CD4-positive, alpha-beta T cell treated with Interferon alpha-2 for 1 hour (primary cell): ENCODE measurements at places on chromosomes 7 and 10.

DNA sequence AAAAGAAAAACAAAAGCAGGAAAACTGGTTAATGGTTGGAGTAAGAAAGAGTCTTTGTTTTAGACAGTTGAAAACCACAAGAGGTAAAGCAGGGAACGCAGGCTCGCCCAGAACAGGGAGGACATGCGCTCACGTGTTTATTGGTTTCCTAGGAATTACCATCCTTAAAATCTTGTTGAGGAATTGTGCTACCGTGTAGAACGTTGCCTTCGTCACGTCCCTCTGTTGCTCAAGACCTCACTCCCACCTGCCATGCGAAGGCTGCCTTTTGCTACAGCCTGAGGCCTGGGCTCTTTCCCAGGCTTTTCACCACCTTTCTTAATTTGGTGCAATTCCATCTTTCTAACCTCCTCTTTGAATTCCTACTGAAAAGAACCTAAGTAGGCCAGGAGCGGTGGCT is 61.6 kb upstream of the CAMK1D start:
- DNase-seq: no peak

DNA sequence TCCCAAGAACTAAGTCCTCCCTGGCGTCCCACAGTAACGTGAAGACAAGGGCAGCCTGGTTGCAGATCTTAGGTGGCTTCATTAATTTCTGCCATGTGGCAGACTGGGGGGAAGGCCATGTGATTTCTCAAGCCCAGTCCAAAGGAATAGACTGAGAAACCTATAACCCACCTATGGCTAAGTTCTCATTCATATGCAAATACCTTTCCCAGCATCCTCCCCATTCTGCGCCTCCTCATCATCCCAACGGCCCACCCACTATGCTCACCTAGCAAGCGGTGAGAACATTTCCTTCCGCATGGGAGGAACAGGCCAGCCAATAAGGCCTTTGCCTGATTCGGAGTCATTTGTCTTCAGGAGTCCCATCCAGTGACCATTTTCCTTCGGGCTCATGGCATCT is 8.2 kb upstream of the CLEC2L start:
- DNase-seq: no peak

DNA sequence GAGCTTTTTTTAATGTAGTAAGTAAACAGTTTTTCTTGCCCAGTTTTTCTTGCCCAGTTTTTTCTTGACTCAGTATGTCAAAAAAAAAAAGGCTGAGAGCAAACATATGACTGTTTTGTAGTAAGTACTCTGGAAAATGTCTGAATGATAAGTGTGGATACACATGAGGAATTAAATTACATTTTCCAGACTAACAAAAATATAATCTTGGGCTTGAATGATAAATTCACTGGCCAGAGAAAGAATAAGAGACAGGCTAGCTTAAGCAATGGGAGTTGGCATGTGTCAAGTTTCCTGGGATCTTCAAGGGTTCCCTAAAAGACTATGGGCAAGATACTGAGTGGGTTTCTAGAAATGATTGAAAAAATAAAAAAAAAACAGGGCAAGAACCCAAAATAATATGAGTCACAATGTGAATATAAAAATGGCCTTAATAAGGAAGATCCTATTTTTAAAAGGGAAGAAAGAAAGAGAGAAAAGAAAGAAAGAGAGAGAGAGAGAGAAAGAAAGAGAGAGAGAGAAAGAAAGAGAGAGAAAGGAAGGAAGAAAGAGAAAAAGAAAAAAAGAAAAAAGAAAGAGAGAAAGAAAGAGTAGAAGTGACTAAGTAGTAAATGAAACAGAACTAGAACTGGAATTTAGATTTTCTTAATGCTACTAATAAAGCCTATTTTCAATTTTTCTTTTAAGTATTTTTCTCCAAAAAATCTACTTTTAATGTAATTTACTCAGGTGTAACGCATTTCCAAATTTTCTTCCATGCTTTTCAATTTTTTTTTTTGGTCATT is 60.2 kb downstream of the TFPI2 start:
- no peak for DNase-seq

DNA sequence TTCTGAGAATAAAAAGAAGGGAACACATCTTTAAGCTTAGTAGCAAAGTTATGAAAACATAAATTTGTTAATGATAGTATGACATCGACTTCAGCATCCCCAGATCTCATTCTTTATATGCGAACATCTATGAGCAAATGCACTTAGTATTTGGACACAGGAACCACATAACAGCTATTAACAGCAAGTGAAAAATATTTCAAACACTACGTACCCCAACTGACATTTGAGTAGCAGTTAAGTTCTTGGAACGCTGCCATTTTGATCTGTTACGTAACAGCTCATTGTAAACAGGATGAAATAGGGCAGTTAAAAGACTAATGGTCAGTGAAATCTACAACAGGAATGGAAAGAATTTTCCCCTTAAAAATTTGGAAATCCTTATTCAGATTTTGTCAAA is 428.9 kb downstream of the TNS3 start:
- no peak for DNase-seq

DNA sequence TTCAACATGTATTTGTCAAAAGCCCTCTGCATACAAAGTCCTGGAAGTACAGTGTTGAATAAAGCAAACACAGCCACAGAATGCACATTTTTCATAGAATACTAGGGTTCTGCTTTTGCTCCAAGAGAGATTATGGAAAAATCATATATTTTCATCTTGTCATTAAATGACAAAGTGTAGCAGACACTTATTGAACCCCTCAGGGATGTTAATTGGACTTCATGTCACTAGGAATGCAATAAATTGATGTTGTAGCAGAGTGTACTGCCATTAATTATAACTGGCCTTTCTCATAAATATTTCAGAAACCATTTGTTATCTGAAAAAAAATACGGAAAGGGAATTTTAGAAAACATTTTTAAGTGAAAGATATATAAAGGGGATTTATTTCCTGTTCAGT is 64.5 kb upstream of the TAC1 start:
- no peak for DNase-seq

DNA sequence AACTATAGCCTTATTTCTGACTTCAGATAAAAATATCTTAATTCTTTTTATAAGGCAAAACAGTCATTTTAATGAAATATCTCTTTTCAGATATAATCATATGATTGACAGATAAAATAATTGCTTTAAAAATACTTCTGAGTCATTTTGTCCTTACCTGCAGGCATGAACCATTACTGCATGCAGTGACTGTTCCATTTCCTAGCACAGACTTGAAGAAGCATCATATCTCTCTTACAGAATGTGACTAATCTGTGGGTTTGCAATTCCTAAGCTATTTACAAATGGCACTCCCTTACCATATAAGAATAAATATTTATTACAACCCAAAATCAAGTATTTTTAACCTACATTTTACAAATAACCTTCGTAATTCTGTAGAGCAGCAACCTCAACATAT is 120.7 kb downstream of the SRPK2 start:
- DNase-seq: peak; percentile 25

DNA sequence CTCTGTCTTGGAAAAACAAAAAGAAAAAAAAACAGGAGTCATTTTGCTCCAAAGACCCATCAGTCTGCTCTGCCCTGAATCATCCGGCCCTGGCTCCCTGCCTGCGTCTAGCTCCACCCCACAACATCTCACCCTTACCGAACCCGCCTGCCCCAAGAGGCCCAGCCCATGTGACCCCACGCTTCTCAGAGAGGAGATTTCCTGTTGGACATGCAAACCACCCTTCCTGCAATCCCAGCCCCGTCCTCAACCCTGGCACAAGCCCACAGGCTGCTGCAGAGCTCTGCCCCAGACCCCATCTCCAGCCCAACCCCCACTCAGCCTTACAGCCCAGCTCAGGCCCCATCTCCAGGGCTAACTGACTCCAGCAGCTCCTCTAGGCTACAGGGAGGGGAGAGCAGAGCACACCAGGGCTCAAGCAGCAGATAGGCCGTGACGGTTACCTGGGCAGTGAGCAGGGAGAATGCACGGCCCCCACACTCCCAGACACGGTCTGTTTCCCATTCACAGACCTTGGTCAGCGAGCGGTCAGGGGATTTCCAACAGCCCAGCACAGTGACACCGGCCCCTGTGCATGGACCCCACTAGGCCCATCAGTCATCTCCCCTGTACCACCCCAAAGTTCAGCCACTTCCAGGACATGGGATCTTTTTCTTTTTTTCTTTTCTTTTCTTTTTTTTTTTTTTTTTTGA is 69.9 kb upstream of the GTF2I start:
- DNase-seq: no peak

DNA sequence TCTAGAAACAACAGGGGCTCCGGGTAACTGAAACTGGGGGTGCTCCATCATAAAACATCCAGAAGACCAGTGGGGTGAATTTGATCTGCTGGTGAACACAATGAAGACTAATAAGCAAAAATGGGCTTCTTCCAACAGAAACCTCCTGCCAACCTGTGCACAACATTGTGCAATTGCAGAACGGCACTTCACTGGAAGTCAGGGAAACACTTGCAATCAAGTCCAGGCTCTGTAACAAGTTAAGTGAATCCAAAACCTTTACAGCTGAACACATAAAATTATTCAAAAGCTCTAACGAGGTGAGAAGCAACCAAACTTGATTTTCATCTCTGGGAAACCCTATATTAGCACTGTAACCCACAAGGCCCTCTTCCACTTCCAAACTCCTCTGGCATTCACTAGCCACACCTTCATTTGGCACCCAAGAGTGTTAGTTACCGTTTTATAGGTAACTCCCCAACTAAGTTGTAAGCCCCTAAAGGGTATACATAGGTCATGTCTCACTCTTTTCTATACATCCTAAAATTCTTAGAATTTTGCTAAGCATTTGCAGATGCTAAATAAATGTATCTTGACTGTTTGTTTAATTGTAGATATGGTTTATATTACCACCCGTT is 22.0 kb downstream of the IMMP2L start:
- DNase-seq: no peak

DNA sequence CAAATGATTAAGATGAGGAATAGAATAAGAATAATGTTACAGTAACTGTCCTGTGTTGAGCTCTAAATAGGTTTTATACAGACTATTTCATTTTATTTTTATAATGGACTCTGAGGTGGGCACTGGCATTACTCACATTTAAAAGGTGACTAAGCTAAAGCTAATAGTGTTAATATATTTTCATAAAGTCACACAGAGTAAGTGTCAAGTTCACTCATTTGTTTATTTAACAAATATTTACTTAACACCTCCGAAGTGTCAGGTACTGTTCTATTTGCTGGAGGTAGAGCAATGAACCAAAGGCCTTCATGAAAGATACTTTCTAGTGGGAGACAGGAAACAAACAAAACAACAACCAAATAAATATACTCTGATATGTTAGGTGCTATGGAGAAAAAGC is 44.0 kb downstream of the ASB4 start:
- DNase-seq: no peak

GRCh38 chr10:103171278-103171677 is 21.8 kb downstream of the NT5C2 start:
- no peak for DNase-seq

GRCh38 chr10:124059551-124059950 is 33.8 kb downstream of the CHST15 start:
- no peak for DNase-seq

DNA sequence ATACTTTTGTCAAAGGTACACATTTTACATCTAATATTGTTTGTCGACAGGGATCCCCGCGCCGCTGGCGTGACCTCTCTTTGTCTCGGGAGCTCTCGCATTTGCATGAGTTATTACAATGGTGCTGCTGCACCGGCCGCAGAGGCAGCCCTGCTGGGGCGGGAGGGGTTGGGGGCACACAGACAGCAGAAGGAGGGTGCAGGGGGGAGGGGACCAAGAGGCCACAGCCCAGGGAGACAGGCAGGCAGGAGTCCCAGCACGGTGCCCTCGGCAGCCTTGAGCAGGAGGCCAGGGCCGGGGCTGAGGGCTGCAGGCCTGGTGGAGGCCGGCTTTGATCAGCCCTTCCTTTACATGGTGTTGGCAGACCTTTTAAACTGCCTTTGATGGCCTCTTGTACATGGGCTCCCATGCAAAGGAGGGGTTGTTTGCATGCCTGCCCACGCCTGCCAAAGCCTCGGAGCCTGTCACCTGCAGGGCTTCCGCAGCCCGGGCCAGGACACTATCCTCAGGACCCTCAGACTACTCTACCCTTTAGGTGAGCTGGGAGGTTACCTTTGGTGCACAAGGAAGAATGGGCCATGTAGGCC is 95.5 kb downstream of the EBF3 start:
- DNase-seq: no peak

DNA sequence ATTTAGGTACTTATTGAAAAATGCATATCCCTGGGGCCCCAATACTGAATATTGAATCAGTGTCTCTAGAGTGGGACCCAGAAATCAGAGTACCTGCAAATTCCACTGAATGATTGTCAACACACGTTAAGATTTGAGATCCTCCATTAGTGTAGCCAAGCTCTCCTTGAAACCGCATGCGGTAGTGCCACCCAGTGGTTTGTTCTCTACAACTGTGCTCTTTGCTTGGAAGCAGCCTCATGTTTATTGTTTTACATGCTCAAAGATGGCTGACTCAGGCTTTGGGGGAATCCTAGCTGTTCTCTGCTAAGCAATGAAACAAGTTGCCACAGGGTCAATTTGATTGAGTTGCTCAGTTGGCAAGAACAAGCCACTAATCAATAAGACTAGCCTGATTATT is 340.2 kb upstream of the CELF2 start:
- DNase-seq: peak; percentile 15

- no peak for DNase-seq
Measured at GRCh38 chr7:25847336-25848070, 304.5 kb upstream of the NFE2L3 start.

- DNase-seq: no peak
Measured at GRCh38 chr7:102320601-102321350, 34.1 kb downstream of the SH2B2 start.

- DNase-seq: no peak
Measured at GRCh38 chr7:42993038-42993437, 60.9 kb downstream of the MRPL32 start.

DNA sequence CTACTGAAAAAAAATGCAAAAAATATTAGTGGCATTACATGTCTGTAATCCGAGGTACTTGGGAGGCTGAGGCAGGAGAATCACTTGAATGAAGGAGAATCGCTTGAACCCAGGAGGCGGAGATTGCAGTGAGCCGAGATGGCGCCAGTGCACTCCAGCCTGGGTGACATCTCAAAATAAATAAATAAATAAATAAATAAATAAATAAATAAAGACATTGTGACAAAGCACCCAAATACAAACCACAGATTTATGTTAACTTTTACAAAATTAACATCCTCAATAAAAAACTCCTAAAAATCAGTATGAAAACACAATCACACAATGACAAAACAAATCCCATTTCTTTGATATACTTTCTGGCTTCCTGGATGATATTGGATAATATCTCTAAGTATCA is 808.3 kb downstream of the REEP3 start:
- DNase-seq: no peak

- DNase-seq: no peak
Measured at GRCh38 chr7:96136600-96137239, 185.2 kb downstream of the SLC25A13 start.
